ENCODE measurements at places on chromosomes 6 and 20.

DNA sequence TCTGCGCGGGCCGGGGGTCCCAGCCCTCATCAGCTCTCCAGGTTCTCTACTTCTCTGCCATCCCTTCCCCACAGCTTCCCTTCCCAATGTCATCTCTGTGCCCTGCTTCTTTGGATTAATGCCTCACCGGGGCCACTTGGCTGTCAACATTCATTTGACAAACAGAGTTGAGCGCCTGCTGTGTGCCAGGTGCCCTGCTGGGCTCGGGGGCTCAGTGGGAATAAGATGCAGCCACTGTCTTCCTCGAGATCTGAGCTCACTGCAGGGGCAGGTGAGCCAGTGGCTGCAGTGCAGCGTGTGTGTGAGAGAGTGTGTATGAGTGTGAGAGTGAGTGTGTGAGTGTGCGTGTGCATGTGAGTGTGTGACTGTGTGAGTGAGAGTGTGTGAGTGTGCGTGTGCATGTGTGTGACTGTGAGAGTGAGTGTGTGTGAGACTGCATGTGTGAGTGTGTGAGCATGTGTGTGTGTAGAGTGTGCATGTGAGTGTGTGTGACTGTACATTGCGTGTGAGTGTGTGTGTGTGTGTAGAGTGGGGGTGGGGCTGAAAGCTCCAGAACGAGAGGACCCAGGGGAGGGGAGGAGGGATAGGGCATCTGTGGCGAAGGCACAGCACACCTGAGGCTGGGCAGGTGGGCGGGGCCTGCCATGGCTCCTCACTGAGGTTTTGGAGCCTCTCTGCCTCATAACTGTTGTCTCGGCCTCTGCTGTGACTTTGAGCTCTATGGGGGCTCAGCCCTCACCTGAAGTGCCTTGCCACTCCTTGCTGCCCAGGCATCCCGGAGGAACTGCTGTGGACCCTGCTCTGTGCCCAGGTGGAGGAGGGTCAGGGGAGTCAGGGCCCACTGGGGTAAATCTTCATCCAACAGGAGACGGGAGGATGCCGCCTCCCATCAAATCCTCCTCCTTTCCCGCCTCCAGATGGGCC lies 36.5 kb upstream of the PHACTR3 start:
- peak; percentile 8 for DNase-seq

DNA sequence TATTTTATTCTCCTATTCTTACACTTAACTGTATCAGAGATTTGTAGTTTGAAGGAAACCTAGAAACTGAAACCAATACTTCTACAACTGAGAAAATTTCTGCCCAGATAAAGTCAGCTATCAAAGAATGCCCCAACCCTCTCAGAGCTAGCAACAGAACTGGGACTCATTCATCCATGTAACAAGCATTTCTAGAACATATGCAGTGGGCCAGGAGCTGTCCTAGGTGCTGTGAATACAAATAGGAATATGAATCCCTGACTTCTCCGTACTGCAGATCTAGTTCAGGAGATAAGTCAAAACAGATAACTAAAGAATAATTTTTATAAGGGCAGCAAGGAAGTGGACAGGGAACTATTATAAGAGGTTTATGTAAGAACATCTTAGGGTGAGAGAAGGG lies 654.1 kb upstream of the NOX3 start:
- no peak for DNase-seq

- DNase-seq = no peak
Measured at GRCh38 chr20:528923-529604, 14.5 kb downstream of the CSNK2A1 start.

DNA sequence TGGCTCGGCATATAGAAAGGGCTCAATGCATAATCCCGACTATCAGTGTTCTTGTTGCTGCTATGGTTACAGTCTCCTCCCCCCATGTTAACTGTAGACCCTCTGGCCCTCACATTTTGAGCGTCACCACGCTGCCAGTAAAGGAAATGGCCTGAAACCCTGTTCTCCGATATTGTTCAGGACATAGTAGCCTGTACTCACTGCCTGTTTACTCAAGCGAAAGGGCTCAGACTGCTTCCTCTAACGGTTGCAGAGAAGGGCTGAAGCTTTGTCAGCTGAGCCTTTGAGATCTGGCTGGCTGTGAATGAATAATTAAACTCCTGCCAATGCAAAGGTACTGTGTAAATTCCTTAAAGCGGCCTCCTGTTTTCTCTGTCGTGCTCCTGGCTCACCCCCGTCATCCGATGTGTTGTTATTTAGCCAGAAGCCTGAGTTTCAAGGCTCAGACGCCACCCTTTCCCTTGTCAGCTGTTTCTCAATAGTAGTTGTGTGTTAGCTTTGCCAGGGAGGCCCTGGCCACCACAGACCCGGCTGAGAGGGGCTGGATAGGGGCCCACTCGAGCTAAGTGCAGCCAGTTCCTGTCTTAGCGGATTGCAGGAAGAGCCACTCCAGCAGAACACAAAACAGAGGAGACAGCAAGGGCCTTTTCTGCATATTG lies 31.2 kb upstream of the RALGAPA2 start:
- DNase-seq = no peak

DNA sequence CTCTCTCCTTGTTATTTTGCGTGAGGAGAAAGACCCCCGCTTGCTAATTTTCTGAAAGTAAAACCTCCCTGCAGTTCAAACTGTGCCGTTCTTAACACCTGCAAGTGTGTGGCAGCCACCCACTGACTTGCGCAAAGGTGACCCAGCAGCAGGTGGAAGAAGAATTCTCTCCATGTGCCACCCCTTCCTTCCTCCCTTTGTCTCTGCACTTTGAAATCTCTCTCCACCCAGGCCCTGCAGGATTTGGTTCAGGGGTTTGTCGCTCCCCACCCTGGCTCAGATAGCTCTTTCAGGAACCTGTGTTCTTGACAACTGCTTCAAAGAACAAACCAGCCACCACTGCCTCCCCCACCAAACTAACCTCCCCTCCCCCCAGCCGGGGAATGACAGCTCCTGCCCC lies 41.4 kb downstream of the ZNF831 start:
- no peak for DNase-seq

DNA sequence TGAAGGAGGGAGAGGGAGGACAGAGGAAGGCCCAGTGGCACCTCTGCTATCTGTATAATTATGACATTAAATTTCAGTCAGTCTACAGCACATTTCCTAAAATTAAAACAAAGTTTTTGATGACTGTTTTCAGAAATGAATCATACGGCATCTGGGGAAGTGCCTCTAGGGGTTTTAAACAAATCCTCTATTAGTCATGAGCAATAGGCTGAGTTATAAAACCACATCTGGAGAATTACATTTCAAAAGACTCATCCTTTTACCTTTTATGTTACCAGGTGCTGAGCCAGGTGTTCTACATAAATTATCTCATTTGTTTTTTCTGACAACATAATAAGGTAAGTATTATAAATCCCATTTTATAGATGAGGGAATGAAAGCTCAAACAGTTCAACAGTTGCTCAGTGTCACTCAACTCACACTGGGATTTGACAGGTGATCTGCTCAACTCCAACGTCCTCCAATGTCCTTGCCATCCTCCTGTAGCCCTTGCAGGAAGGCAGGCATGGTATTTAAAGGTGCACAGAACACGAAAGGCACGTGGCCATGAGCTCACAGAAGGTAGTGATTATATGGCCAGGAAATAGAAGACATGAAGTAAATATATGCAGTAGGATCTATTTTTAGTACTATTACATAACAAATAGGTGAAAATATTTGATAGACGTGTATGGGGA lies 184.2 kb upstream of the MAN1A1 start:
- DNase-seq = no peak

GRCh38 chr6:52285177-52286068 lies 881 bp upstream of the MCM3 start:
- DNase-seq = no peak

DNA sequence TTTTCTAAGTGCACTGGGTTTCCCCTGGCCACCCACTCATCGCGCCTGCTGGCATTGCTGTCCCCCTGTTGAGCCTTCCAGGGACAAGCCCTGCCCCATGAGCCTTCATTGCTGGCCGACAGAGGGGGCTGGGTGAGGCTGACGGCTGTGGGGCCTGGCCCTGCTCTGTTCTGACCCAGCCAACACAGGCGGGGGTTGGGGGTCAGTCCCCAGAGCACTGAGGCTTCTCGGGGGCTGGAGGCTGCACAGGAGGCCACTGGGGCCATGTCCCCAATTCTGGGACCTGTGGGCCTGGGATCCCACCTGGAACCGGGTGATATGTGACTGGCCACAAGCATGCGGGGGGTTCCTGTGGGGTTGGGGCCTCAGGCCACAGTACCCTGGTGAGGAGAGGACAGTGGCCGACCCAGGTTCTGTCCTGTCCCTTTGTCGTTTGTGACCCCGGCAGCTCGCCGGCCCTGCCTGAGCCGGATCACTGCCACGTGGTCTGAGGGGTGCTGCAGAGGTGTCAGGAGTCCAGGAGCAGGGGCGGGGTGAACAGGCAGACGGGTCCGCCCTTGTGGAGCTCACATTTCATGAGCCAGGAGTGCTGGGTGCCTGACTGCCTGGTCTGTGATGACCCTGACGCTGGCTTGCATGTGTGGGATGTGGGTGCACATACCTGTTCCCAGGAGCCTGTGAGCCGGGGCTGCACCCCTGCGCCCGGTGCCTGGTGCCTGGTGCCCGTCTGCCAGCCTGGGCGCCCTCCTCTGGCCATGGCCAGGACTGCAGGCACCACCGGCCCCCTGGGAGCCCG lies 2.1 kb upstream of the COL20A1 start:
- DNase-seq = peak; percentile 88

DNA sequence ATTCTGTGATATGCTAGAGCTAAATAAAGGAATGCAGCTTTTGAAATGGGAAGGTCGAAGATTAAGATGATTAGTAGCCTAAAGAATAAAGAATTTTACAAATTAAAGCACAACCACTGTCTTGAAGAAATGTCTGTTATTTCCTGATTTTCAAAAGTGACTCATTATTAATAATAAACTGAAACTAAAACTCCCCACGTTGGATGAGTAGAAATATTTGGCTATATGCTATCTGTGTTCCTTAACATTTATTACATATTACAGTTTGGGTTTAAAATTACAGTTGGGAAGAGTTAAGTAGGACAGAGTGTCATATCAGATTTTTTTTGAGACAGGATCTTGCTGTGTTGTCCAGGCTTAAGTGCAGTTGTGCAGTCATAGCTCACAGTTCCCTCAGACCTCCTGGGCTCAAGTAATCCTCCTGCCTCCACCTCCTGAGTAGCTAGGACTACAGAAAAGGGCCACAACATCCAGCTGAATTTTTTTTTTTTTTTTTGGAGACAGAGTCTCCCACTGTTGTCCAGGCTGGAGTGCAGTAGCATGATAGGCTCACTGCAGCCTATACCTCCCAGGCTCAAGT lies 47.1 kb downstream of the AKIRIN2 start:
- no peak for DNase-seq

- no peak for DNase-seq
Measured at GRCh38 chr20:6007094-6007528, 46.7 kb downstream of the LRRN4 start.

GRCh38 chr20:49747707-49748524 lies 34.2 kb upstream of the B4GALT5 start:
- DNase-seq = no peak

- no peak for DNase-seq
Measured at GRCh38 chr20:54237116-54237943, 29.4 kb downstream of the PFDN4 start.

- peak; percentile 41 for DNase-seq
Measured at GRCh38 chr20:49699200-49699992, 14.3 kb downstream of the B4GALT5 start.

- DNase-seq = no peak
Measured at GRCh38 chr20:17036541-17036940, 190.3 kb upstream of the PCSK2 start.

DNA sequence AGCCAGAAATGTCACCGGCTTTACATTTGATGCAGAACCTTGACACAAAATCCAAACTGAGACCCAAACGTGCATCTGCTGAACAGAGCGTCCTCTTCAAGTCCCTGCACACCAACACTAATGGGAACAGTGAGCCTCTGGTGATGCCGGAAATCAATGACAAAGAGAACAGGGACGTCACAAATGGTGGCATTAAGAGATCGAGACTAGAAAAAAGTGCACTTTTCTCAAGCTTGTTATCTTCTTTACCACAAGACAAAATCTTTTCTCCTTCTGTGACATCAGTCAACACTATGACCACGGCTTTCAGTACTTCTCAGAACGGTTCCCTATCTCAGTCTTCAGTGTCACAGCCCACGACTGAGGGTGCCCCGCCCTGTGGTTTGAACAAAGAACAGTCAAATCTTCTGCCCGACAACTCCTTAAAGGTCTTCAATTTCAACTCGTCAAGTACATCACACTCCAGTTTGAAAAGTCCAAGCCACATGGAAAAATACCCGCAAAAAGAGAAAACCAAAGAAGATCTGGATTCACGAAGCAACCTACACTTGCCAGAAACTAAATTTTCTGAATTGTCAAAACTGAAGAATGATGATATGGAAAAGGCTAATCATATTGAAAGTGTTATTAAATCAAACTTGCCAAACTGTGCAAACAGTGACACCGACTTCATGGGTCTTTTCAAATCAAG lies 108.4 kb downstream of the RTN4IP1 start:
- DNase-seq = peak; percentile 83

- DNase-seq = no peak
Measured at GRCh38 chr6:70377372-70377771, 35.9 kb upstream of the FAM135A start.

DNA sequence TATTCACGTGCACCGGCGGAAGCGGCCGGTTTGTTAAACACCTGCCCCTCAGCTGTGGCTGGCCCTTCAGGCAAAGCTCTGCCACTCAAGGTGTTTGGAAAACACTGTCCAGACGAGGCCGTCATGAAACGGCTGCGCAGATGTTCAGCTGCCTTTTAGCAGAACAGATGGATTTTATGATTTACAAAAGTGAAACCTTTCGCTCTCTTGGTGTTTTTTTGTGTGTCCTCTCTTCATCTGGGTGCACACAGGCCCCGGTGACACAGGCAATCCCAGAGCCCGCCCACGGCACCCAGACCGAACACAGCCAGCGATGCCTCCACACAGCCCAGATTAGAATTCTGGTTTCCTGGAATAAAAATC lies 397.0 kb downstream of the SMOC2 start:
- DNase-seq = no peak

DNA sequence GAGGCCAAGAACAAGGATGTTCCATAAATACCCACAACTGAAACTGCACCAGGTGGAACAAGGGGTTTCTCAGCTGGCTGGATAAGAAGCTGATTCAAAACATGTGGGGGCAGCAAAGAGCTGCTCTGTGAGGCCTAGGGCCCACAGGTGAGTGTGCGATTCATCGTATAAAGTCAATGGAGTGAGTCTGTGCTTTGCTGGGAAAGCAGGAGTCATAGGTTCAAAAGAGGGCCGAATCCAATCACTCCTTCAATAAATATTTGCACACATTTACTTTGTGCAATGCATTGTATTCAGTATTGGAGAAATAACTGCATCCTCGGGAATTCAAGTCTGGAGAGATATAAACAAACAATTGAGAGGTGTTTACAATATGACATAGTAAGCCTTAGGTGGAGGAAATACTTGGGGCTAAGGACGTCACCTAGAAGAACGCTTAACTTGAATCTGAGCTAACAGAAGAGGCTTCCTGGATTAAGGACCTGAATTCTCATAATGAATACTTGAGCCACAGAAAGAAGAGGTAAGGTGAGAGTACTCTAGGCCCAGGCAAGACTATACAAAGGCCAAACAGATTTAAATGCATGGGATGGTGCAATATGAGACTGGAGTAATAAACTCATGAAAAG lies 83.7 kb upstream of the TMEM30A start:
- no peak for DNase-seq

- no peak for DNase-seq
Measured at GRCh38 chr20:13265941-13266340, 44.9 kb downstream of the ISM1 start.

Measured in stimulated activated CD8-positive, alpha-beta memory T cell treated with anti-CD3 and anti-CD28 coated beads, Interleukin-4, amount 100 ng/mL, for 48 hours (primary cell).